T follicular helper cell (primary cell): ENCODE measurements at places on chromosomes 3 and 15.

DNA sequence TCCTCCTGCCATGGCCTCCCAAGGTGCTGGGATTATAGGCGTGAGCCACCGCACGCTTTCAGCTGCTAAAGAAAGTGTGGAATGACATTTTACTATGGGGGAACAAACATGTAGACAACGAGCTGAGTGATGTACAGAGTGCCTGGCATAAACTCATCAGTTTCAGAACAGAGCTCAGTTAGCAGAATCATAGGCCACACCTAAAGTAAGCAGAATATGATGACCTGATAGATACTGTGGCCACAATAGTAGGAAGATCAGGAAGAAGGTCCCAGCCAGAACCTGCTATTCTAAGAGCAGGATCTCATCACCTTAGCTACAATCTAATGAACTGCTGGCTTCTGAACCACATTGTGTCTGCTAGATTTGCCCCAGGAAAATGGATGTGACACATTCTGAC, 158.3 kb downstream of the TPRG1 start:
- DNase-seq, result no peak

- no peak for DNase-seq
Measured at GRCh38 chr3:189787632-189788031, 156.4 kb downstream of the TP63 start.

GRCh38 chr3:175486255-175486654, 627.1 kb downstream of the NAALADL2 start:
- no peak for DNase-seq

- no peak for DNase-seq
Measured at GRCh38 chr3:29381595-29381994, 100.7 kb downstream of the RBMS3 start.

DNA sequence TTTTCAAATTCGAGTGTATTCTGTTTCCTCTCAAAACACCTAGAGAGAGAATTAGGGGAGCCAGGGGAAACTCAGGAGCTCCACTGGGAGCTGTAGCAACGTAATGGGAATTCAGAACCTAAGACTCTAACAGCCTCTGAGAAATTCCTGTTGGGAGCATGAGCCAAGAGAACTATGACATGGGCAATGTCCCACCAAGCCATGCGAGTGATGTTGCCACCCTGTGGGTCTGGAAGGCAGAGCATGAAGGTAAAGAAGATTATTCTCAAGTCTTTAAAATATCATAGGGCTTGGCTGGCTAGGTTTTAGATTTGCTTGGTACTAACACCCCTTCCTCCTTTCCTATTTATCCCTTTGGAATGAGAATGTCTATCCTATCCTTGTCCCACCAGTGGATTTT, 392.6 kb upstream of the ADAMTS9 start:
- DNase-seq, result no peak

DNA sequence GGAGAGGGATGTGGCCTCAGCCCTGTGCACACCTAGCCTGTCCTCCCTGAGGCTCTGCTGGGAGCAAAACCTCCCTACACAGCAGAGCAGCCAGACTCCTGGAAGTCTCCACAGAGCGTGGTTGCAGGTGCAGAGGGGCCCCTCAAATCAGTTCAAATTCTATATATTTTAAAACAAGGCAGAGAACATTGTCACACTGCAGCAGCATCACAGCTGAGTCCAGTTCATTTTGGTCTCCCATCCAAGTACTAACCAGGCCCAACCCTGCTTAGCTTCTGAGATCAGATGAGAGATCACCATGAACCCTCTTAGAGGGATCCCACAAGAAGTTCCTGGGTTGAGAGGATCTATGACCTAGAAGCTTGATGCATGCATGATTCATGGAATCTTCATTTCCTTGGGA, 331.0 kb upstream of the RGMA start:
- no peak for DNase-seq

DNA sequence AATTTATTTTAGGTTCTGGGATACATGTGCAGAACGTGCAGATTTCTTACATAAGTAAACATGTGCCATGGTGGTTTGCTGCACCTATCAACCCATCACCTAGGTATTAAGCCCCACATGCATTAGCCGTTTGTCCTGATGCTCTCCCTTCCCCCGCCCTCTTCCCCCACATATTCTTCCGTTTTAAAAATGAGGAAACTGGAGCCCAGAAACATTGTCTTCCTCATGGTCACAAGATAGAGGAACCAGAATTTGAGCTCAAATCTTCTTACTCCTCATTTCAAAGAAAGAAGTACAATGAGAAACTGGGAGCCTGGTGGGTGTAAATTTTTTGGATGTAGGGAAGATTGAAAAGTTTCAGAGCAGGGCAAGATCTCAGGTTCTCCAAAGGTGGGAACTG, 56.1 kb upstream of the USP3 start:
- no peak for DNase-seq

DNA sequence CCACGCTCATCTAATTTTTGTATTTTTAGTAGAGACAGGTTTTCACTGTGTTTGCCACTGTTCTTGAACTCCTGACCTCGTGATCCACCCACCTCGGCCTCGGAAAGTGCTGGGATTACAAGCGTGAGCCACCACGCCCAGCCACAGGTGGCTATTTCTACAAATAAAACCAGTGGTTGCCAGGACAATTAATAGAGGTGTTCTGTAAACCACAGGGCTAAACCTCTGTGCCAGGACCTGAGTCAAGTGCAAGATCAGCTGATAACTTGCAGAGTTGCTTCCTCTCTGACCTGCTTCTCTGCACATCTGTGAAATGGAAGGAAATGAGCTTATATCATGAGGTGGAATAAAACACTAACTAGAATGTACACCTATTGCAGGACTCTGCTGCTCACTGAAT, 72.8 kb downstream of the CD200R1L start:
- no peak for DNase-seq

DNA sequence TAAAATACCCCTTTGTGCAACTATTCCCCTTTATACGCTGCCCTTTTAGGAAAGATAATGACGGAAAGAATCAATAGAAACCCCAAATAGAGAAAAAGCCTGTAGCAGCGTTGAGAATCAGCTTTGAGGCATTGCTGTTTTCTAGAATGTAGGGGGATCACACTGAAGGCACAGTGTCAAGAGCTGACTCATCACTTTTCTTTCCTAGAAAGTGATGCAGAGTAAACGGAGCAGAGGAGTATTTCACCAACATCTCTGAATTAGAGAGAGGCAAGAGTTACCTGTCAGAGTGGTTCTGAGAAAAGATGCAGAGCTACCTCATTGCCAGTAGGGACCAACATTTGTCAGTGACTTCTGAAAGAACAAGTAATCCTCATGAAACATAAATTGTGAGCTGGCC, 269.8 kb upstream of the TMC3 start:
- DNase-seq, result no peak

- DNase-seq, result no peak
Measured at GRCh38 chr15:38153781-38154180, 98.9 kb upstream of the SPRED1 start.

DNA sequence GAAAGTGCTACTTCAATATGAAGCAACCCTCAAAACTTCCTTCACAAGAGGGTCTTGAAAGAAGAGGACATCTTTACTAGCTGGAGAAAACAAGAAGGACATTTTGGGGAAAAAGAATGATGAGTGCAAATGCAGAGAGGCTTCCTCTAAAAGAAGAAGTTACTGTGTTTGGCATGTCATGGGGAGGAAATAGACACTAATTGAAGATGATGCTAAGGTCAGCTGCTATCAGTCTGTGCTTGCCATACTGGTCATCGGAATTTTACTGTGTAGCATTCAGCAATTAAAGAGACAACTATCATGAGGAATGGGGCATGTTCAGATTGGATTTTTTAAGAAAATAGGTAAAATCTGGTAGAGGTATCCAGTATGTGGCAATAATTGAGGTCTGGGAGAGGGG, 60.0 kb downstream of the THRB start:
- DNase-seq, result no peak

DNA sequence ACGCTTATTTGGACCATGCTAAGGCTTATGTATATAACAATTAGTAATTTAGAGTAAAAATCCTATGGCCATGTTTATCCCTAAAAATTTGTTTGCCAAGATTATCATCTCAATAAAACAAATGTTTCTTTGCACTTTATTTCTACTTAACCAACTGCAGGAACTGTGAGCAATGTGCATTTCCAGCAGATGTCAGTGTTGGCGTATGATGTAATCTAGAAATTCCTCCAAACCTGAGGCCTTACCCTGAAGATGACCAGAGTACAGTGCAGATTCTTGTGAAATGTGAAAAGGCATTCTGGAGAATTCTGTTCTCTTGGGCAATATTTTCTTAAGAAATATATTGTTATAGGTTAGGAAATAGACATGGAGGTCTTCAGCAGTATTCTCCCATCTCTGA, 205.9 kb downstream of the MBNL1 start:
- DNase-seq, result no peak

DNA sequence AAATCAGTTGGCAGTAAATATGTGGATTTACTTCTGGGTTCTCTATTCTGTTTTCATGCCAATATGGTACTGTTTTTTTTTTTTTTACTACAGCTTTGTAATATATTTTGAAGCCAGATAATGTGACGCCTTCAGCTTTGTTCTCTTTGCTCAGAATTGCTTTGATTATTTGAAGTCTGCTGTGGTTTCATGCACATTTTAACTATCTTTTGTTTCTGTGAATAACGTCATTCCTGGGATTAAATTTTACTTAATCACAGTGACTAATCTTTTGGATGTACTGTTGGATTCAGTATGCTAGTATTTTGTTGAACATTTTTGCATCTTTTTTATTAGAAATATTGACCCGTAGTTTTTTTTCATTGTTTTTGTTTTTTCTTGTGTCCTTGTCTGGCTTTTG, 576.5 kb downstream of the ZNF385D start:
- DNase-seq, result no peak

GRCh38 chr3:190169877-190170276, 49.2 kb upstream of the P3H2 start:
- DNase-seq, result no peak

DNA sequence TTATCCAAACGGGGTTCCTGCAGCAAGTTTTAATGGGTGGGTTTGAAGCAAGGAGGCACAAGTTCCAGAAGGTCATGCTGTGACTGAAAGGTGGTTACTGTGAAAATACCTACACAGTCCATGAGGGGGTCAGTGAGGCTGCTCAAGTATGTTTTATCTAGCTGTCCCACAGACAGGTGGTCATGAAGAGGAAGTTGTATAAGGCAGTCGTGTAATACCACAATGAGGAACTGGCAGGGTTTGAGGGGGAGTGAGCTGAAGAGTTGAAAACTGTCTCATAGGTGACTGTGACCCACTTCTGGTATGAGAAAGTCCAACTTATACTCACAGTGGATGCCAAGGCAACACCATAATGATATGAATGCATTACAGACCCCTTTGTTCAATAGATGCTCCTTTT, 856.8 kb downstream of the OTOL1 start:
- DNase-seq, result no peak

DNA sequence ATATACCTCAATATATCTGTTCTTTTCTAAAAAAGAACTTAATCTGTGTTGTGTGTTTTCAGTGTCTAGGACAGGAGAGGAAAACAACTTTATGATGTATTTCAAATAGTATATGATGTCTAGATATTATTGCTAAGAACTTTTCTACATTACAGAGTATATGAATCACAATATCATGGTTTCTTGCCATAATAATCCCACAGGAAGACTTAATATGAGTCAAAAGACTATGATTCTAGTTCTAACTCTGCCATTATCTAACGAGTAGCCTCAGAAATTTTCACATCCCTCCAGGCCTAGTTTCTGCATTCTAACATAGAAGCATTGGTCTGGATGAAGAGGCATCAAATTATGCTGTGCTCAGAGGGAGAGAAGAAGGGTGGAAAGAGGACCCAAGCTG, 107.7 kb upstream of the SPRED1 start:
- no peak for DNase-seq

DNA sequence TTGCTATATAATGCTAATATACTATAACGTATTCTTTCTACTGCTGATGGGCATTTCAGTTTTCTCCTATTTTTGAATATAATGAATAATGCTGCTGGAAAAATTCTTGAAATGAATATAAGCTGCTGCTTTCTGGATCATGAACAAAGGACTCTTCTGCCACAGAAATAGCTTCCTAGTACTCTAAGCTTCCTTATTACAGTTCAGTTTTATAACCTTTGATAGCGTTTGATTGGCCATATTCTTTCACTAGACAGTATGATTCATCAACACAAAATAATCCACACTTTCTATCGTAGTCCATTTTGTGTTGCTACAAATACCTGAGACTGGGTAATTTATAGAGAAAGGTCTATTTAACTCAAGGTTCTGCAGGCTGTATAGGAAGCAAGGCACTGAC, 16.4 kb upstream of the UBE3A start:
- DNase-seq, result no peak

GRCh38 chr15:22224241-22224671, 143.9 kb downstream of the OR4M2 start:
- no peak for DNase-seq

DNA sequence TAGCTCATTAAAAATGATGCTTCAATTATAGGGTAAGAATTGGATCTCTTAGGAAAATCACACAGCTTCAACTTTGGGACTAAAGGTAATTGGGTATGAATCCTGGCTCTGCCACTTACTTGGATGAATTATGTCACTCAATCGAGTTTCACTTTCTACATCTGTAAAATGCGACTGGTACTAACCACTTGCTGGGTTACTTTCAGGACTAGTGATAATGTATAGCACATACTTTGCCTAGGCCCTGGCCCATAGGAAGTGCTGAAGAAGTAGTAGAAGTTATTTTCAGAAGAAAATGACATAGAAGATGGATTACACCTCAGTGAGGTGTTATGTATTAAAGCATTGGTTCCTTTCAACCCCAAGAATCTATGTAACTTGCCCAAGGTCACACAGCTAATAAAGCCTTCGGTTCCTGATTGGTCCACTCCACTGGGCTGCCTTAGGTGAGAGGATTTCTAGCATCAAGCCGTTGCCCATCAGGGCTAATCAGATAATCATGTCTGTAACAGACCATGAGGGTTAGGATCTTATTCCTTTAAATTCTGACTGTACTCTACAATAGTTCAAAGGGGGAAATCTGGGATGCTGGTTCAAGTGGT, 29.4 kb upstream of the AP4E1 start:
- DNase-seq, result no peak

GRCh38 chr3:12273045-12273695, 15.7 kb upstream of the PPARG start:
- no peak for DNase-seq

DNA sequence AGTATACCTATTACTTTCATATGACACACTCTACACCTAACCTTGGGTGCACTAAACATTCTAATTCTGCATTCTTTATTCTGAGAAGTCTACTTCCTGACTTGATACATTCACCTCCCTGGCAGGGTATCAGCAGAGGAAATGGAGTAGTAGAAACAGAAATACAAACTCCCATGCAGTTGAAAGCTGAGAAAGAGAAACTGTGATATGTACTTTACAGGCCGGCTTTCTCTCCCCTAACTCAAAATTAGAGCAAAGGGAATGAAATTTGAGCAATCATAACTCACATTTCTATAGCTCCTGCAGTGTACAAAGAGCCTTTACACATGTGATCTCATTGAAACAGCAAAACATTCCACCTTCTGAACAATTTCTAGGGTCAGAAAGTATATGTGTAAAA, 135.5 kb upstream of the COL8A1 start:
- DNase-seq, result no peak
